Right atrium auricular region (tissue), 2 donors: ENCODE measurements at places on chromosomes 4 and X. TPM values are rescaled to one million over a fixed set of nuclear protein-coding genes. Genes with fewer than 3 reads are reported as not detected.

The MAGEB3 gene
- total RNA-seq: not detected

The SLC10A4 gene
- total RNA-seq: not detected

The CCNA2 gene
- 0.51 TPM for total RNA-seq

The TMA16 gene
- 15.2 TPM for total RNA-seq

The GLRA3 gene
- not detected for total RNA-seq

The ALG13 gene
- total RNA-seq: 25.4 TPM

The POU4F2 gene
- total RNA-seq: not detected

The YIPF7 gene
- total RNA-seq: 1.4 TPM

The ATP6AP1 gene
- 77.7 TPM for total RNA-seq

The GSX2 gene
- total RNA-seq: not detected

The RTL3 gene
- total RNA-seq: 0.55 TPM

The BMX gene
- total RNA-seq: 12.9 TPM

The PDZD4 gene
- total RNA-seq: 7.1 TPM

The LANCL3 gene
- total RNA-seq: 0.08 TPM

The NPFFR2 gene
- total RNA-seq: not detected

The PLK4 gene
- total RNA-seq: 2.0 TPM

The SPP1 gene
- total RNA-seq: 41.3 TPM

The MMGT1 gene
- total RNA-seq: 24.0 TPM

The SPACA5 gene
- total RNA-seq: not detected

The ADH7 gene
- total RNA-seq: not detected

The TMEM144 gene
- total RNA-seq: 9.7 TPM

The ZAR1 gene
- not detected for total RNA-seq

The TMEM255A gene
- 0.79 TPM for total RNA-seq

The GAB1 gene
- 81.7 TPM for total RNA-seq

The KLHL13 gene
- total RNA-seq: 6.1 TPM

The FGF16 gene
- total RNA-seq: not detected

The TBCK gene
- 15.7 TPM for total RNA-seq

The SLC34A2 gene
- not detected for total RNA-seq

The MAGEE1 gene
- total RNA-seq: 2.0 TPM

The FGA gene
- total RNA-seq: not detected

The WNK3 gene
- 3.0 TPM for total RNA-seq

The ATP1B4 gene
- total RNA-seq: 1.4 TPM

The SLC2A9 gene
- total RNA-seq: 5.8 TPM

The CYLC1 gene
- not detected for total RNA-seq

The GAGE13 gene
- total RNA-seq: not detected

The MAGEC1 gene
- not detected for total RNA-seq

The GPR82 gene
- total RNA-seq: 0.31 TPM

The S100G gene
- total RNA-seq: not detected
